ENCODE measurements at places on chromosomes 4 and X. TPM values are rescaled to one million over a fixed set of nuclear protein-coding genes. Genes with fewer than 3 reads are reported as not detected.

Gene HTR2C
- total RNA-seq = 0.75 TPM

DNA sequence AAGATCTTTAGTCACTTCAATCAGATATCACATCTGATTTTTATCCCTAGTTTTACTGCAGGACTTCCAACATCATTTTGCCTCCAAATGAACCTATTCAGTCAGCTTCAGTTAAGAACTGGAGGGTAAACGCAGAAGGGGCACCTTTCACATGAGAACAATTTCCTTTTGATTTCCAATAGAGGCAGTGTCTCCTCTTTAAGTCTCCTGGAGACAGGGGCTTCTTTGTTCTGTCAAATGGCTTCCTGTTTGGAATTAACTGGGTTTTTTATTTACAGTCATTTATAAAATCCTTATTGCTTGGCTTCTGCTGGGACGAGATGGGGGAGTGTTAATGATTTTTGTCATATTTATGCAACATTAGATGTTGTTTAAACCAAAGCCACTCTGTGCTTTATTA is 164.0 kb downstream of the STK32B start:
- DNase-seq = no peak

DNA sequence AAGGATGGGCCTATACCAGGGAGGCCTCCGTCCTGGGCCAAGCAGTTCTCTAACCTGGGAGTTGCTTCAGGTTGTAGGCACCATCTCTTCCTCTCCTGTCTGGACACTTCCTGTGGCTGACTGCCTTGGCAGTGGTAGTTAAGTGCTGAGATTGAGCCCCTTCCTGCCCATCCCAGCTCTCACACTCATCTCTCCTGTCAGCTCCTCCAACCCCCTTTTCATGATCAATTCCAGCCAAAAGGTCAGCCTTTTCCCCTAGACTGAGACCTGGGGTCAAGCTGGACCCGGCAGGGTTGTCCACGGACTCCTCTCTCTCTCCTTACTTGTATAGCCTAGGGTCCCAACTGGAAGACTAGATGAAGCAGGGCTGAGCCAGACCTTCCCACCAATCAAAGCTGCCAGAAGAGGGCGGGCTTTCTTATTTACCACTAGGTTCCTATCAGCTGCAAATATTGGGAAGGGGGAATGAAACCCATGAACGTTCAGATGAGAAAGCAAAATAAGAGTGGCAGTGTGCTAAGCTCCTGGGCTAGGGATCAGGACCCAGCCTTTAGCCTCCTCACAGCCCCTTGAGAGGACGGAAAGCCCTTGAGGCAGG is 34.5 kb downstream of the KDM5C start:
- no peak for DNase-seq

DNA sequence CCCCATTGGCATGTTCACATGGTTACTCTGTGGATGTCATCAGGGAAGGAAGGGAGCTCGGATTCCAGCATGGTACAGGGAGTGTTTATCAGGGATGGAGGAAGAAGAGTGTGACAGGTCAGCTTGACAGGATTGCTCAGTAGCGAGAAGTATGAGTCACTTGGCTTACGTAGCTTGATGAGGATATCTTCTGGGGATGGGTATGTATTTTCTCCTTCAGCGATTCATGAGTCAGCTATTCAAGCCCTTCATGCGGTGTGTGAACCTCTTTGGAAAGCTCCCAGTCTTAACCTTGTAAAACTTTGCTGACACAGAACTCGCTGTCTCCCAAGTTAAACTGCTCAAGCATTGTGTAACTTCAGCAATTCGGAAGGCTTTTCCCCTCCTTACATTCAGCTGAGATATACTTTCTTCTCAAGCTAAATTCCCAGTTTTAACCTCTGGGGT is 275.4 kb downstream of the ARHGAP10 start:
- no peak for DNase-seq

DNA sequence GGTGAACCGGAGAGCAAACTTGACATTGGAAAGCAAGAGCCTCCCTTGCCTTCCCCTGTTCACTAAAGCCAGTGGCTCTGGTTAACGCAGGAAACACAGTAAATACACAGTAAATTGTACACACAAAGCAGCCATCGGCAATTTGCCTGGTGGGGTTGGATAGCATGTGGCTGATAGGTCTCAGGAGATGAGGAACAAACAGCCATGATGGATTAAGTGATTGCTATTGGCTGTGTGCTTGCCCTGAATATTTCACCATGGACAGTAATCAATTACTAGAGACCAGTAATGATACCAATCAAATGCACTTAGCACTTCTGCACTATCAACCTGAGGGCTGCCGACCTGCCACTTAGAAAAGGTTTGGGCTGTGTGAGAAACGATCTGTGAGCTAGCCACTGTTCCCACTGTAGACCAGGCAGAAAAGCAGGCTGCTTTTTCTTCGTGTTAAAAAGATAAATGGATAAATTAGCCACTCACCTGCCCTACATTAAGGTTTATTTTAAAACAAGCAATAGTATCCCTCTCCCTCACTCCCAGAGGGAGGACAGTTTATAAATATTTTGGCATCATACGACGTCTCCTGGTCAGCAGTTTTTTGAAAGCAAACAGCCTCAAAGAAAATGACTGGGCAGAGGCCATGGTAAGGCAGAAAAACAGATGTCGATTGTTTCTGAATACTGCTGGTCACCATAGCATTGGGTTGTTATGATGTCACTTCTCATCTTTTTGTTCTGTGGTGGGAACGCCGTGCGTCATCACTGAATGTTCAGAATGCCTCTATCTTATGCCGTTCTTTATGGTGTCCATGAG is 167.1 kb downstream of the MAML3 start:
- no peak for DNase-seq

DNA sequence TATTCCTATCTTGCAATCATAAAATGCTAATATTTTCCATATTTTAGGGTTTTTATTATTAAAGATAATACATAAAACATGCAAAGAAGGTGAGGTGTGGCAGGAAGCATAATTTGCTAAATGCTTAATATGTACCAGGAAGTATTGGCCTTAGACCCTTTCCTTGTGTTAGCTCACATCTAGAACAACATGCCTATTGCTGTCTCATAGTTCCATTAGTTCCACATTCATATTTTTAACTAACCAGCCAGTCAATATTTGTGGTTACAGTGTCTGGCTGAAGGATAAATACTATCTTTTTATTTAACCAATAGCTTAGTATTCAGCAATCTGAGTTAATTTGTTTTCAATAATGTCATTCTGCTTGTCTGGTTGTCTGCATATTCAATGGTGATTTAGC is 432.6 kb downstream of the INPP4B start:
- no peak for DNase-seq

GRCh38 chr4:27692158-27692557 is 831.5 kb downstream of the STIM2 start:
- no peak for DNase-seq

Gene TMPRSS11A
- total RNA-seq = not detected

- DNase-seq = no peak
These were observed 212.4 kb upstream of the GPC4 start for GRCh38 chrX:133627673-133628072.

Gene PLP1
- total RNA-seq = 2.1 TPM

Gene KCNE5
- 0.26 TPM for total RNA-seq

GRCh38 chr4:21203416-21203815 is 503.2 kb downstream of the PACRGL start:
- no peak for DNase-seq

- DNase-seq = no peak
These were observed 21.1 kb upstream of the PLS3 start for GRCh38 chrX:115539841-115540240.

Gene PDE6B
- total RNA-seq = 15.1 TPM

Gene MAP7D2
- 1.2 TPM for total RNA-seq

Gene MAGEE1
- 3.2 TPM for total RNA-seq

DNA sequence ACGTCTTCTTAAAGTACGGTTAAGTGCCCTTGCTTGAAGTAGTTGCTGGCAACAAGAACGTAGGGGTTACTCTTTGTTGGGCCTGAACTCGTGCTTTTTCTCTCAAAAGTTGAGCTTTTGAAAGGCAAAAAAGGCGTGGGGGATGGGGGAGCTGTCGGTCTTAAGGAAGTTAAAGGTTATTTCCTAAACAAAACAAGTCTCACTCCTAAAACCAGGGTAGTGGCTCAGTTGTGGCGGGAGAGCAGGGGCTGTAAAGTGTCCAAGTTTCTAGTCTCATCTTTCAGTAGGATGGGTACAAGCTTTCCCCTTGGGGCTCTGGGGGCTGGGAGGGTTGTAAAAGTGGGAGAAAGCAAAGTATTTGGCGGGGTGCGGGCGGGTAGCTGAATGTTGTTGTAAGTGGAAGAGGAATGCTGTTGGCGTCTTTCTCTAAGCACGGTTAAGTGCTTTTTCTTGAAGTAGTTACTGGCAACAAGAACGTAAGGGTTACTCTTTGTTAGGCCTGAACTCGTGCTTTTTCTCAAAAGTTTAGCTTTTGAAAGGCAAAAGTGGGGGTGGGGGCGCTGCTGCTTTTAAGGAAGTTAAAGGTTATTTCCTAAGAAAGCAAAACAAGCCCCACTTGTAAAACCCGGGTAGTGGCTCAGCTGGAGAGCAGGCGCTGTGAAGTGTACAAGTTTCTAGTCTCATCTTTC is 904 bp upstream of the WDR1 start:
- no peak for DNase-seq

DNA sequence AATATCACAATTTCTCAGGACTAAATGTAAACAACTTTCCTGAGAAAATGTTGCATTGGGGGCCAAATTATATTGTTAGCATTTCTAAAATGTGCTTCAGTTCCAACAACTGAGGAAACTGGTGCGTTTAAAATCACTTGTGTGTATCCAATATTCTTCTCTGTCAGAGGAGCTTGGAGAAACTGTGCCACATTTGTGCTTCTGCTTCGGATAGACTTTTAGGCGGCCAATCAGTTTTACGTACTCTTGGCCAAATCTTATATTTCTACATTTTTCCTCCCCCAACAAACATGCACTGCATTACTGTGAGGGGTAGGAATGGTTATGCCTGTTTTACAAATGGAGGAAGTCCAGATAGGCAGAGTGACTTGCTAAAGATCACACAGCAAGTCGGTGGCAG is 27.4 kb upstream of the TRPC5OS start:
- DNase-seq = no peak

- DNase-seq = no peak
These were observed 104.7 kb upstream of the NKX1-1 start for GRCh38 chr4:1510931-1511330.

- DNase-seq = no peak
These were observed 108.3 kb downstream of the AFAP1 start for GRCh38 chr4:7831330-7831729.

- DNase-seq = no peak
These were observed 30.8 kb upstream of the NDUFC1 start for GRCh38 chr4:139333046-139333445.

DNA sequence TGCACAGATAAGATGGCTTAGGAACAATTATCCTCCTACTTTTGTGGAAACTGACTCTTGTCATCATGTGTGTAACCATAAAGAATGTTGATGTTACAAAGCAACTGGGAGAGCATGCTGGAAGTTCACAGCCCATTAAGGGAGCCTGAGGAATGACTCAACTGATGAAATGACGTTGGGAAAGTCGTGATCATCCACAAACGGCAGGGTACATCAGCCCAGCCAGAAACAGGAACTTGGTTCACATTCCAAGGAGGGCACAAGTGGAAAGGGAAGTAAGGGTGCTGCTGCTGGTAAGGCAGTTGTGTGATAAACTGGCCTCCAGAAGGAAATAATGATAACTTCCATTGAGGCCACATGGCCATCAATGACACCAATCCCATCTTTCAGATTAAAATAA is 6.7 kb downstream of the TEC start:
- DNase-seq = no peak

DNA sequence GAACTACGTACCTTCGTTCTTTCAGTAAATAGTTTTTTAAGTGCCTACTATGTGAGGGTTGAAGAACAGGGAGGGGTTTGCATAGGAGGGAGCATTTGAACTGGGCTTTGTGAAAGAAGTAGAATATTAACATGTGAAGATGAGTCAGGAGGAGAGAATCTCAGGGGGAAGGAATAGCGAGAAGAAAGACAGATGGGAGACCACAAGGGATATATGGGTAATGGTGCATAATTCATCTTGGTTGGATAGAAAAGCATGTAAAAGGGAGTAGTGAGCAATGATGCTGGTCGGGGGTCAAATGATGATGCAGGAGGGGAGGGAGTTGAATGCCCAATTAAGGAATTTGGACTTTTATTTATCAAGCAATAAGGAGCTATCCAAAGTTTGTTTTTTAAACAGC is 52.7 kb downstream of the TMEM164 start:
- DNase-seq = no peak

Measured in ureter (tissue), 1 donor.